ENCODE measurements at places on chromosomes 2 and 18. TPM values are rescaled to one million over a fixed set of nuclear protein-coding genes. Genes with fewer than 3 reads are reported as not detected.

TMEM127 gene
- 33.5 TPM for total RNA-seq

CYP27C1 gene
- 0.31 TPM for total RNA-seq

UGT1A10 gene
- total RNA-seq = not detected

PPP1CB gene
- 210 TPM for total RNA-seq

SDC1 gene
- total RNA-seq = 0.98 TPM

DBI gene
- total RNA-seq = 105 TPM

Data from sciatic nerve (tissue), 2 donors.